MCF 10A (cell line): ENCODE measurements at places on chromosomes 6 and 20. TPM values are rescaled to one million over a fixed set of nuclear protein-coding genes. Genes with fewer than 3 reads are reported as not detected.

The GTSF1L gene
- total RNA-seq, result not detected in 2 replicates

DNA sequence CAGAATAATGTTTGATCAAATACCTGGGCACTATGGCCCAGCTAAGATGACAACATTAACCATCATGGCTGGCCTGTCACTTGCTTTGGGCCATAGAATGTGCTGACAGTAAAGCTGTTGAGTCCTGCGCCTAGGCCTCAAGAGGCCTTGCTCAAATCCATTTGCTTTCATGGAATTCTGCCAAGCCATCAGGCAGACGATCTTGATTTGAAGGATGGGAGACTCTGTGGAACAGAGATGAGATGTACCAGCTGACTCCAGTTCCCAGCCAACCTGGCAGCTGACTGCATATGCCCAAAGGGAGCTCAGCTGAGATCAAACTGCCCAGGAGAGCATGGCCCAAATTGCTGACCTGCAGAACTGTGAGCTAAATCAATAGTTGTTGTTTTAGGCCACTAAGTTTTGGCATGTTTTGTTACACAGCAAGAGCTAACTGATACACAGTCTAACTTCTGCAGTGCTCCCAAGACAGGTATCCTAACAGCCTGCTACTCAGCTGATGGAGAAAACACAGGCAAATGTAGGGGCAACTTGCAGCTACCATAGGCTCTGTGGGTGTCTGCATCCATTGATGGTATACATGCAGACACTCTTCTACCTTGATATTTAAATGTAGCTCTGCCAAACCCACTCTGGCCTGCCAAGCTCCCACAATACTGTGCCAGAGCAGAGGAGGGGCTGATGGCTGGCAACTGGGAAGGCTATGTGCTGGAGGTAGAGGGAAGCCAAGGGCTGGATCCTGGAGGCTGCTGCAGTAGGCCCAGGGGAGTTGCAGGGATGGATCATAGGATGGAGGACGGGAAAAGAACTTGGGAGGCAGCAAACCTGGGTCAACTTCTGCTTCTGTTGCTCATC lies 55.2 kb upstream of the RNF24 start:
- no peaks in the 10 kb centered on the region for H3K36me3 ChIP-seq
- H3K4me1 ChIP-seq, result peaks cover 52% of the 10 kb centered on the region
- H3K27ac ChIP-seq, result no peak overlapping the region
- DNase-seq, result no peak

- H3K36me3 ChIP-seq, result no peaks in the 10 kb centered on the region
- no peaks in the 10 kb centered on the region for H3K4me1 ChIP-seq
- peak; percentile 2 for DNase-seq
- no peak overlapping the region for H3K27ac ChIP-seq
- H3K4me3 ChIP-seq, result no peak overlapping the region
Observed at GRCh38 chr20:14062786-14063185, 67.5 kb downstream of the MACROD2 start.

GRCh38 chr20:57590485-57591288 lies 29.5 kb downstream of the ZBP1 start:
- no peaks in the 10 kb centered on the region for H3K36me3 ChIP-seq
- H3K4me3 ChIP-seq, result no peak overlapping the region
- H3K27ac ChIP-seq, result no peak overlapping the region
- no peak for DNase-seq
- H3K4me1 ChIP-seq, result peaks cover 5% of the 10 kb centered on the region
- H3K27me3 ChIP-seq, result peaks cover 58% of the 10 kb centered on the region

The LAMA4 gene
- total RNA-seq, result 0.72 TPM in 1 of 2 replicates, not detected in the other

GRCh38 chr6:139278190-139278589 lies 13.6 kb downstream of the TXLNB start:
- H3K27ac ChIP-seq, result no peak overlapping the region
- no peaks in the 10 kb centered on the region for H3K27me3 ChIP-seq
- no peaks in the 10 kb centered on the region for H3K36me3 ChIP-seq

- no peak overlapping the region for H3K4me3 ChIP-seq
Observed at GRCh38 chr6:1076531-1077459, 235.1 kb upstream of the FOXQ1 start.

DNA sequence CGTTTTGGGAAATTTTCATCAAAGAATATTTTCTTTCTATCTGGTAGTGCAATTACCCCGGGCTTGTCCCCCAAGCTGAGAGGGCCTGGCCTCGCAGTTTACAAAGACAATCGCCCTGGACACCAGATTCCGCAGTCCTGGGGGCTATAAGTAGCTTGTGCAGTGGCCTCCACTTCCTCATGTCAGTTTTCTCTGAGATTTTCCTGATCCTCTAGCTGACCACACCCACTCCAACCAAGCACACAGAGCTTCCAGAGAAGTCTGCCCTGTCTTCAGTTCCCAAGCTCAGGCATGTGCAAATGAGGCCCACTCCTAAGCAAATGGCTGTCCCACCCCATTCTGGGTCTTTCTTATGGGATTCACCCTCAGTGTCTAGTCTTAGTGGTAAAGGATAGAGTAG lies 245.3 kb downstream of the MAFB start:
- no peaks in the 10 kb centered on the region for H3K27me3 ChIP-seq
- peaks cover 15% of the 10 kb centered on the region for H3K4me1 ChIP-seq
- DNase-seq, result no peak
- H3K36me3 ChIP-seq, result peaks cover 4% of the 10 kb centered on the region
- H3K27ac ChIP-seq, result no peak overlapping the region
- H3K4me3 ChIP-seq, result no peak overlapping the region

- no peak overlapping the region for H3K4me3 ChIP-seq
- H3K4me1 ChIP-seq, result peaks cover 16% of the 10 kb centered on the region
- H3K27me3 ChIP-seq, result peaks cover 49% of the 10 kb centered on the region
- peak; percentile 34 for DNase-seq
Observed at GRCh38 chr20:61220131-61220530, 31.9 kb upstream of the CDH4 start.

GRCh38 chr6:77447254-77447653 lies 16.0 kb downstream of the HTR1B start:
- no peak for DNase-seq
- no peak overlapping the region for H3K27ac ChIP-seq
- H3K27me3 ChIP-seq, result no peaks in the 10 kb centered on the region
- H3K4me3 ChIP-seq, result no peak overlapping the region
- H3K4me1 ChIP-seq, result peaks cover 11% of the 10 kb centered on the region
- no peaks in the 10 kb centered on the region for H3K36me3 ChIP-seq

The EEF1A2 gene
- 3.3 and 9.9 TPM in 2 replicates for total RNA-seq

GRCh38 chr6:147549531-147549930 lies 41.0 kb downstream of the SAMD5 start:
- H3K4me3 ChIP-seq, result no peak overlapping the region
- no peaks in the 10 kb centered on the region for H3K27me3 ChIP-seq
- peaks cover 4% of the 10 kb centered on the region for H3K36me3 ChIP-seq
- H3K4me1 ChIP-seq, result peaks cover 11% of the 10 kb centered on the region
- no peak overlapping the region for H3K27ac ChIP-seq

- no peaks in the 10 kb centered on the region for H3K27me3 ChIP-seq
- peak overlapping the region; percentile 44 for H3K4me3 ChIP-seq
- peak overlapping the region; percentile 27 for H3K27ac ChIP-seq
Observed at GRCh38 chr20:47493963-47494293, 7.8 kb upstream of the NCOA3 start.

DNA sequence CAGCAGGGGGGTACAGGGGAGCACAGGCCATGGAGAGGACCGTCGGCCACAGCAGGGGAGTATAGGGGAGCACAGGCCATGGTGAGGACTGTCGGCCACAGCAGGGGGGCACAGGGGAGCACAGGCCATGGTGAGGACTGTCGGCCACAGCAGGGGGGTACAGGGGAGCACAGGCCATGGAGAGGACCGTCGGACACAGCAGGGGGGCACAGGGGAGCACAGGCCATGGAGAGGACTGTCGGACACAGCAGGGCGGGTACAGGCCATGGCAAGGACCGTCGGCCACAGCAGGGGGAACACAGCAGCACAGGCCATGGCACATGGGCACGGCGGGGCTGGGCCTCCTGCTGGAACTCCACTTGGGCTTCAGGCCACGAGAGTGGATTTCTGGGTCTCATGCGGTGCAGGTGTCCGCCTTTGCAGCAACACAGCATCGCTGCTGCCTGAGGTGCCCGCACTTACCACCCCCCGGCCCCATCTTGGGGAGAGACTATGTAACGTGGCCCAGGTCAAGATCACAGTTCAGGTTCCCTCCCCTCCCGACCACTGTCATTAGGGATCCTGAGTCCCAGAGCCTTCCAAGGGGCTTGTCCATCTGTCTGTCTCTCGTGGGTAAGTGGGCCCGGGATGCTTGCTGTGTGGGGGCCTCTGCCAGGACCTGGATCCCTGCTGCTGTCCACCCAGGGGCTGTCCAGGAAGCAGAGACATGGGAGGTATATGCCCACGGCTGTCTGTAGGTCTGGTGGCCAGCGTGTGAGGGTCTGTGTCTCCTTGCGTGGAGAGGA lies 2.5 kb downstream of the NPBWR2 start:
- H3K4me1 ChIP-seq, result no peaks in the 10 kb centered on the region
- H3K27me3 ChIP-seq, result peaks cover 56% of the 10 kb centered on the region
- peaks cover 5% of the 10 kb centered on the region for H3K36me3 ChIP-seq
- H3K27ac ChIP-seq, result no peak overlapping the region

The FAM83C gene
- not detected in 2 replicates for total RNA-seq

GRCh38 chr6:156917213-156917612 lies 140.0 kb downstream of the ARID1B start:
- no peaks in the 10 kb centered on the region for H3K27me3 ChIP-seq
- peaks cover 4% of the 10 kb centered on the region for H3K36me3 ChIP-seq
- DNase-seq, result no peak

The TUBB2B gene
- total RNA-seq, result 0.47 and 0.54 TPM in 2 replicates

- H3K4me1 ChIP-seq, result no peaks in the 10 kb centered on the region
- no peaks in the 10 kb centered on the region for H3K27me3 ChIP-seq
- H3K36me3 ChIP-seq, result no peaks in the 10 kb centered on the region
- H3K4me3 ChIP-seq, result no peak overlapping the region
- no peak overlapping the region for H3K27ac ChIP-seq
- DNase-seq, result peak; percentile 72
Observed at GRCh38 chr6:133610227-133610840, 278.6 kb upstream of the TCF21 start.

DNA sequence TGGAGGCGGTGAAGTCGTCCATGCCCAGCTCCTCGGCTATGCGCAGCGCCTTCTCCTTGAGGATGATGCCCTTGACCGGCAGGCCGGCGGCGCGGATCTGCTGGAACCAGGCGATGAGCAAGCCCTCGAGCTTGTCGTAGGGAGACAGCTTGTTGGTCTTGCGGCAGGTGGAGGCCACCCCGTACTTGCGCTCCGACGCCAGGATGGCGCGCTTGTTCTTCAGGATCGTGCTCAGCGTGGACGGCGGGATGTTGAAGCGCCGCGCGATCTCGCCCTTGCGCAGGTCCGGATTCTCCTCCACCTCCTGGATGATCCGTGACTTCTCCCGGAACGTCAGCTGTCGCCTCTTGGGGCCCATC lies 435 bp downstream of the CENPB start:
- peaks cover 39% of the 10 kb centered on the region for H3K4me1 ChIP-seq
- DNase-seq, result peak; percentile 38
- H3K27me3 ChIP-seq, result no peaks in the 10 kb centered on the region
- H3K36me3 ChIP-seq, result peaks cover 21% of the 10 kb centered on the region

DNA sequence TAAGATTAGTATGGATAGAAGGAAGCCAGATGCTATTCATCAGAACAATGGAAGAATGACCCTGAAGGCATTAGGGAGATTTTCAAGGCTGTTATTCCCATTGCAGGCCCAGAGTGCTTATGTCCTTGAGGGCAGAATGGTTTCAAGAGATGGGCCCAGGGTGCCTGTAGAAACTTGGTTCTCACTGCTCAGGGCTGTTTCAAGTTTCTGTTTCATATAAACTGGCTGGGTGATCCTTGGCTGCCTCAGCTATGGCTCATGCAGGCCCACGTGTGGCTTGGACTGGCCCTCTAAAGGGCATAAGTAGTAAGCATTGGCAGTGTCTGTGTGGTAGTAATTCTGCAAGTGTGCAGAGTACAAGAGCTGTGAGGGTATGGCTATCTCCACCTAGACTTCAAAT lies 540.9 kb upstream of the MAN1A1 start:
- H3K4me3 ChIP-seq, result no peak overlapping the region
- no peak overlapping the region for H3K27ac ChIP-seq
- H3K36me3 ChIP-seq, result no peaks in the 10 kb centered on the region
- H3K27me3 ChIP-seq, result no peaks in the 10 kb centered on the region
- no peaks in the 10 kb centered on the region for H3K4me1 ChIP-seq

GRCh38 chr6:36804563-36804962 lies 34.7 kb downstream of the CPNE5 start:
- H3K4me3 ChIP-seq, result no peak overlapping the region
- no peaks in the 10 kb centered on the region for H3K36me3 ChIP-seq
- no peak for DNase-seq
- H3K27me3 ChIP-seq, result peaks cover 72% of the 10 kb centered on the region
- H3K27ac ChIP-seq, result no peak overlapping the region

GRCh38 chr6:110201151-110201884 lies 21.1 kb downstream of the CDC40 start:
- no peaks in the 10 kb centered on the region for H3K4me1 ChIP-seq
- H3K27me3 ChIP-seq, result no peaks in the 10 kb centered on the region
- no peak overlapping the region for H3K4me3 ChIP-seq
- DNase-seq, result no peak
- H3K27ac ChIP-seq, result no peak overlapping the region
- H3K36me3 ChIP-seq, result peaks cover 7% of the 10 kb centered on the region

DNA sequence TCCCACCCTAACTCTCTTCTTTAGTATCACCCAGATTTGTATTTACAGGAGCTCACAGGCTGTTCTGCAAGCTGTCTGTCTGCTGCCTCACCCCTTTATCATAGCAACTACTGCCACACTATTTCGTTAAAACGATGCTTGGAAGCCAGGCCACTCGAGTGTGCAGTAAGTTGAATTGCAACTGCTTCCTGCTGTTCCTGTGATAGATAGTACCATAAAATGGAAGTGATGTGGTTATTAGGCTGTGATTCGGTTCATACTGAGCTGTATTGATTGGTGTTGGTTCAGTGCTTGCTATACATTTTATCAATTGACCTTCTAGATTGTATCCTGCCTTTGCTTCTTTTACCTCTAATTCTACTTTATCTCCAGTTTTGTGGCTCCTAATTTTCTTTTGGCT lies 325.4 kb downstream of the RNF144B start:
- no peak overlapping the region for H3K4me3 ChIP-seq
- no peaks in the 10 kb centered on the region for H3K4me1 ChIP-seq
- peaks cover 41% of the 10 kb centered on the region for H3K27me3 ChIP-seq
- no peak overlapping the region for H3K27ac ChIP-seq
- no peak for DNase-seq
- H3K36me3 ChIP-seq, result no peaks in the 10 kb centered on the region

GRCh38 chr6:3970097-3970496 lies 108.8 kb downstream of the FAM217A start:
- no peaks in the 10 kb centered on the region for H3K36me3 ChIP-seq
- DNase-seq, result no peak
- no peaks in the 10 kb centered on the region for H3K4me1 ChIP-seq
- H3K27ac ChIP-seq, result no peak overlapping the region
- no peaks in the 10 kb centered on the region for H3K27me3 ChIP-seq

The RNF144B gene
- total RNA-seq, result 40.6 and 57.9 TPM in 2 replicates
